ENCODE measurements at places on chromosomes 1 and 21.

GRCh38 chr1:152926091-152926490, 17.7 kb downstream of the IVL start:
- no peak for DNase-seq

GRCh38 chr1:166511761-166512160, 327.5 kb upstream of the POGK start:
- no peak for DNase-seq

GRCh38 chr1:56933606-56934005, 32.2 kb downstream of the C8B start:
- no peak for DNase-seq

GRCh38 chr1:191343816-191344215, 814.4 kb upstream of the RGS18 start:
- DNase-seq = no peak

DNA sequence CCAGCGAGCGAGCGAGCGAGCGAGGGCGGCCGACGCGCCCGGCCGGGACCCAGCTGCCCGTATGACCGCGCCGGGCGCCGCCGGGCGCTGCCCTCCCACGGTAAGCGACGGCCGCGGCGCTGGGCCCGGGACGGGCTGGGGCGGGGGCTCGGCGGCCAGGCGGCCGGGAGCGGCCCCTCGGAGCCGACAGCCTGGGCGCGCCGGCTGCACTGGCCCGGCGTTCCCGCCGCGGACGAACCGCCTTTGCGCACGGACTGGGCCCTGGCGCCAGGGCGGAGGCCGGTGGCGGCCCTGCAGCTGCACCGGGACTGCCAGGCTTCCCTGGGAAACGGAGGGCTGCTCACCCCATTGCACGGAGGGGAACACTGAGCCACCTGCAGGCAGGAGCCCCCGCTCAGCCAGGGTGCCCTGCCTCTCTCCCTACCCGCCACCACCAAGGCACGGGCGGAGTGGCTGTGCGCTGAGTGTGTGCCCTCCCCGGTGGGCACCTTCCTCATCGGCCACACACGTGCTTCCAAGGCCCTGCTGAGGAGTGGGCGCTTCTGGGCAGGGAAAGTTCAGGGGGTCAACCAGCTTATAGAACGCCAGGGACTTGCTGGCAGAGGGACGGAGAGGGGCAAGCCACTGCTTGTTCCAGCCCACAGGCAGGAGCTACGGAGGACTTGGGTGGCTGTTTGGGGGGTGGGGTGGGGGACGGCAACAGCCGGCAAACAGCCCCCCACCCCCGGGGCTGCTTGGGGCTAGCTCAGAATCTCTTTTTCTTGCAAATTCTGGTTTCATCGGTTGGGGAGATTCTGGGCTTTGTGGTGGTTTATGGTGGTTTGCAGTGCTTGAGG, 532 bp downstream of the CSF1 start:
- DNase-seq = no peak

DNA sequence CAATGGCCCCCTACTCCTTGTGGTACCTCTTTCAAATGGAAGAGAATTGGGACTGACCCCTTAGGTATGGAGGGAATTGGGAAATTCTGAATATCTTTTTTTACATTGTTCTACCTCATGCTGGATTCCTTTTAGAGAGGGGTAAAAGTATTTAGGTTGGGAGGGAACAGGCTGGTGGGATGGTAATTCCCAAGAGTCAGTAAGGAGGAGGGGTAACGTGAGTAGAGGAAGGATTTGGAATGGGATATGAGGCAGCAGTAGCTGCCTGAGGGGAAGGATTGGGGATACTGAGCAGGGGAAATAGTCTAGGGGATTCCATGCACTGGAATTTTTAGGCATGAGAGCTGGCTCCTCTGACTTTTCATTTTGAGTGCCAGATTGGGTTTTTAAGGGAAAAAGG, 3.8 kb upstream of the AADACL3 start:
- no peak for DNase-seq

GRCh38 chr1:172530000-172530399, 3.0 kb upstream of the SUCO start:
- DNase-seq = no peak
